T-helper 22 cell (primary cell): ENCODE measurements at places on chromosomes 1 and 21.

DNA sequence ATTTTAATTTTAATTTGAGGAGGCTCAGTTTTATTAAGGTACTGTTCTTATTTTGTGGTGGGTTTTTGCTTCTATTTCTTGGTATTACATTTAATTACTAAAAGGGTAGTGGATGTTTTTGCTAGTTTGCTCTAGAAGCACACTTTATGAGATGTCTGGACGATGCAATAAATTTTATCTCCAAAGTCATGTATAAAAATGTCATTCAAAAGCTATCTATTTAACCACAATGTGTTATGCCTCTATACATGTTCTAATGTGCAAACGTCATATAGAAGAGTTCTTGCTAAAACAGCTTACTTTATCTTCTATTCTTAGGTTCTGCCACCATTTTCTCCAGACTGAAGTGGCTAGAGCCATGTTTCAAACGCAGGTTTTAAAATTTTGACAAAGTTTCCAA lies 12.9 kb upstream of the MPC2 start:
- no peak for DNase-seq

DNA sequence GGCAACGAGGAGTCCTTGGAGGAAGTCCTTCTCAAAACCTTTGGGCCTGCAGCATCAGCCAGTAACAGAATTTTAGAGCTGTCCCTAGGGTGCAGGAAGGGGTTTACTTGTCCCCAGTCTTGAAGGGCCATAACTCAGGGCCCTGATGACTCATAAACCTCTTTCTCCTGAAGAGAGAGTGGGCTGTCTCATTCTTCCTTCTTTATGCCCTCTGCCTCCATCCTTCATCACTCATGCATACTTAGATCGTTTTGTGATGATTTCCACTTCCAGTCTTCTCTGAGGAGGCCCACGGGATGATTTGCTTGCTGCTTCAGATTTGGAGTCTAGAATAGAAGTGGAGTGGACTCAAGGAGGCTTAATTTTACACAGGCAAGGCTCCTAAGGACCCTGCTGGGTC lies 60.2 kb downstream of the NDUFS5 start:
- no peak for DNase-seq

- DNase-seq = no peak
Observed at GRCh38 chr1:225435957-225436392, 8.1 kb upstream of the LBR start.

DNA sequence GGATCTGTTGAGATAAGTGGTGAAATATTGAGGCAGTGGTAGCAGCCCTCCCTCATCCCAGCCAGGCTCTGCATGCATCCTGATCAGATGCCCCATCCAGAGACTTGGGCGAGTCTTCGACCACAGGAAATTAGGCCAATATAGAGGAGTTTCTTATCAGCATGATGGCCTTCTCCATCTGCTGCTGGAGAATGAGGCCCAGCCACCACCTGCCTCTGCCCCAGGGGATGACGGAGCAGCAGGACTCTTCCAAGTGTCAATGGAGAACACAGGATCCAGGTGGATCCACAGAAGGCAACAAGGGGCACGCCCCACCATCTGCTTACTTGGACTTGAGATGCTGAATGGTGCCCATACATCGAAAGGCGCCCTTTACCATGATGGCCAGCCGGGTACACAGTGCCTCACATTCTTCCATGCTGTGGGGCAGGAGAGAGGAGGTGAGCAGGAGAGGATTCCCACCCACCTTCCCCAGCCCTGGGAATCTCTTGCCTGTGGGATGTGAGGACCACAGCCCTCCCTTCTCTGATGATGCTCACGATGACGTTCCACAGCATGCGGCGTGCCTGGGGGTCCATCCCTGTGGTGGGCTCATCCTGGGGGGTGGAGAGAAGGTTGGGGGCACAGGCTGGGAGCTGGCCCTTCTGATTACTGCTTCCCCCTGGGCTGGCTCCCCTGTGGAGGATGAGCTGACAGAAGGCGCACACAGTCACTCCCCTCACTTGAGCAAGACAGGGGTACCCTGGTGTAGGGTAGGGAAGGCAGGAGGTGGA lies 91.5 kb upstream of the GCLM start:
- DNase-seq = no peak

DNA sequence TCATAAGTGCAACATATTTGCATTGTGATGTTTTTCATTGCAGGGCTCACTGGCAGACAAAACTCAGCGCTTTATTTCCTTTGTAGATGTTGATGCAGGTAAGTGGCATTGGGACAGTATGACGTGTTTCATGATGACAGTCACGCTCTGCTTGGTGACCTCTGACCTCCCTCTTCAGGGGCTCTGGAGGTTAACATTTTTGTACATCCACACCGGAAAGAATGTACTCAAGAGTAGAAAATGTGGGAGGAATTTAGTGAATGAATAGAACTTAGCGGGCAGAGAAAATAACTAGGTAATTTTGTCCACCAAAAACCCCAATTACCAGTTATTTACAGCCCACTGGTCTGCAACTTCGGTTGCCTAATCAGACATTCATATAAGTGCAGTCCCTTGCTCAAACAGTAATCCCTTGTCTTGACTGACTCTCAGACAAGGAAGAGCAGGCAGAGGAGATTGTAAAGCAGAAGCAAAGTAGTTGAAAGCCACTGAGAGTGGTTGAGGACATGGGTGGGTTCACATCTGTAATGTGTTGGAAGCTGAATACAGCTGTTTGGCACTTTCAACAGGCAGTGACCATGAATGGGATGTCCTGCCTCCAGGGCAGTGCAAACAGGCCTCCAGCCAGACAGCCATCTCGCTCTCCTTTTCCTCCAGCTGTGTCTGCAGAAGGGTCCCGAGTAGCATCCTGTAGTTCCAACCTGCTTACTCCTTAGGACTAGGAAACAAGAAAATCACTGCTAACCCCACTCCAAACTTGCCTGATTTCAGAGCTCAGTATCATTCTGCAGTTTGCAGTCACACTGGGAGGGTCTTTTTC lies 188.9 kb downstream of the NRIP1 start:
- DNase-seq = no peak

DNA sequence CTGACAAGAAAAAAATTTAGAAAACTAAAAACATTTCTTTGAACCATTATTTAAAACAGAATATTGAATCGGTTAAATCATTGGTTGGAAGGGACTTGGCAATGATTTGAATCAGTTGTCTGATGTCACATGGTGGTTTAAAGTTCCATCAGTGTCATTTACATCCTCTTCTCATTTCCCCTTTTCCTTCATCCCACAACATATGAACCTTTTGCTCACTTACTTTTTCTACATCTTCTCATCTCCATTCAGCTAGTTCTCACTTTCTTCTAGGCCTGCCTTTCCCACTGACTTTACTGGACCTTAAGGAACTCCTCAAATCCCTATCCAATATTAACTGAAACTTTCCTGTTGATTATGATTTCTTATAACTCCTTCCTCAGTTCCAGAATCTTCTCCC lies 58.5 kb downstream of the PHACTR4 start:
- DNase-seq = no peak

DNA sequence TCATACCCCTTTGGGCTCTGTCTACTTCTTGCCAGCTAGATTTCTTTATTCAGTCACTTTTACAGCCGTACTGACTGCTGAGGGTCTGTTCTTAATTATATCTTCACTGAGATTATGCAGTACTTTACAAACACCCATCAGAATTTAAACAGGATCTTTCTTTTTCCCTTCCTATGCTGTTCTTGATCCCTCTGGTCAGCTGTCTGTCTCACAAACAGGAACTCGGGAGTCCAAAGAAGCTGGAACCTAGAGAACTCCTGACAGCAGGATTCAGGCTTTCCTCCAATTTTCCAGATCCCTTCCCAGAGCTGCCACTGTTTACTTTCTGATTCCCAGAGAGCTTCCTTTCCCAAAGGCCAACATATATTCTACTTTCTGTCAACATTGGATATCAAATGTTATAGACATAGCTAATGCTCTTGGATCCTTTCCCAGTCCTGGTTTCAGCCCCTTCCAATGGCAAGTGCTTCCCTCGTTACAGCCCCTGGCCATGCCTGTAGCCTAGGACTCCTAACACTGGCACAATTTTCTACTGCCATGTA lies 59.5 kb downstream of the ATP2B4 start:
- DNase-seq = no peak

GRCh38 chr1:29420202-29420601 lies 183.9 kb downstream of the PTPRU start:
- DNase-seq = no peak

DNA sequence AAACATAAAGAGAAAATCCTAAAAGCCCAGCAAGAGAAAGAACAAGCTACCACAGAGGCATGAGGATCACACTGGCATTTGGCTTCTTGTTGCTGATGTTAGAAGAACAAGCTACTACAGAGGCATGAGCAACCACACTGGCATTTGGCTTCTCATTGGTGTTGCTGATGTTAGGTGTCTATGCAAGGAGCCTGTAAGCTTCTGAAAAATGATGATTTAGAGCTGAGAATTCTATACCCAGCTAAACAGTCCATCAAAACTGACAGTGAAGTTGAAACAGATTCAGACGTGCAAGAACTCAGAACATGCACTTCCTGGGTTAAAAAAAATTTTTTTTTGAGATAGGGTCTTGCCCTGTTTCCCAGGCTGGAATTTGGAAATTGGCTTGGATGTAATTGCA lies 37.8 kb upstream of the ADARB1 start:
- DNase-seq = no peak

GRCh38 chr1:192592981-192593708 lies 17.6 kb downstream of the RGS1 start:
- no peak for DNase-seq

DNA sequence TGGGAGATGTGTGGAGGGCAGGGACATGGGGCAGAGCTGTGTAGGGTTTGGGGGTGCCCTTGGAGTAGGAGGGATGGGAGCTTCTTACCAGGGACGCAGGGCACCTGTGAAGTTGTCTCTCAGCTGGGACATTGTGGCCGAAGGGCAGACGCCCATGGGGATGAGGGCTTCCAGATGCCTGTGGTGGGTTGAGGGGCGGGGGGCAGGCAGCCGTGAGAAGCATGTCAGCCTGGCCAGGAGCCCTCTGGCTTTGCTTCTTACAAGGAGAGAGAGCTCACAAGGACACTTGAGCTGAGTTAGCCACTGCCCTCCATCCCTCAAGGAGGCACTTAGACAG lies 8.5 kb downstream of the A3GALT2 start:
- no peak for DNase-seq

- DNase-seq = no peak
Observed at GRCh38 chr1:184044603-184045376, 6.7 kb upstream of the TSEN15 start.

DNA sequence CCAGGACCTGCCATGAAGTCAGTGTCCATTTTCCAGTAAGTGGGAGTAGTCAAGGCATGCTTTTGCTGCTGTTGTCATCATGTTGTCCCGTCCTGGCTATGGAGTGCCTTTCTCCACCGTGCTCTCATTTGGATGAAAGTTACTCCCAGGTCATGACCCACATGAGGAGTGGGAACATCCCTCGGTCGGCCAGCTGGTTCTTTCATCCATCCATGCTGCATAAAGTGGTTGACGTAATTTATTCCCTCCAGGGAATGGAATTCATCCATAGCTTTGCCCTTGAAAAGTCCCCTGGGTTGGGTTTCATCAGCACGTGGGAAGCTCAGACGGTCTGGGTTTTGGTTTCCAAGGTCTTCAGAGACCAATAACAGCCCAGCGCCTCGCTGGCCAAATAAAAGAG lies 11.6 kb downstream of the PLA2G2A start:
- DNase-seq = no peak

DNA sequence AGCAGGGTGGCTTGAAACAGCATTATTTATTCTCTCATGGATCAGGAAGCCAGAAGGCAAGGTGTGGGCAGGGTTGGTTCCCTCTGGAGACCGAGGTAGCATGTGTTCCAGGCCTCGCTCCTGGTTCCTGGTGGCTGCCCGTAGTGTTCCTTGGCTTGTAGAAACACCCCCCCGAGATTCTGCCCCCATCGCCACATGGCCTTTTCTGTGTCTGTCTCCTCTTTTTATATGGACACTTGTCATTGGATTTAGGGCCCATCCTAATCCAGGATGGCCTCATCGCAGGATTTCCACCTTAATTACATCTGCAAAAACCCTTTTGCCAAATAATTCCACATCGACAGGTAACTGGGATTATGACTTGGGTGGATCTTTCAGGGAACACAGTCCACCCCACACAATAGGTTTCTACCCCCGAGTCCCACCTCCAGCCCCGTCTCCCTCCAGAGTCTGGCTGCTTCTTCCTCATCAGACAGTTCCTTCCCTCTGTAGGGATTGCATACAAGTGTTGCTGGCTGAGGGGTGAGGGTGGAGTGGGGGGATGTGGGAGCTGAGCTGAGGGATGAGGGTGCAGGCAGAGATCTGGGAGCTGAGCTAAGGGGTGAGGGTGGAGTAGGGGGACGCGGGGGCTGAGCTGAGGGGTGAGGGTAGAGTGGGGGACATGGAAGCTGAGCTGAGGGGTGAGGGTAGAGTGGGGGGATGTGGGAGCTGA lies 12.3 kb upstream of the NPHP4 start:
- no peak for DNase-seq

DNA sequence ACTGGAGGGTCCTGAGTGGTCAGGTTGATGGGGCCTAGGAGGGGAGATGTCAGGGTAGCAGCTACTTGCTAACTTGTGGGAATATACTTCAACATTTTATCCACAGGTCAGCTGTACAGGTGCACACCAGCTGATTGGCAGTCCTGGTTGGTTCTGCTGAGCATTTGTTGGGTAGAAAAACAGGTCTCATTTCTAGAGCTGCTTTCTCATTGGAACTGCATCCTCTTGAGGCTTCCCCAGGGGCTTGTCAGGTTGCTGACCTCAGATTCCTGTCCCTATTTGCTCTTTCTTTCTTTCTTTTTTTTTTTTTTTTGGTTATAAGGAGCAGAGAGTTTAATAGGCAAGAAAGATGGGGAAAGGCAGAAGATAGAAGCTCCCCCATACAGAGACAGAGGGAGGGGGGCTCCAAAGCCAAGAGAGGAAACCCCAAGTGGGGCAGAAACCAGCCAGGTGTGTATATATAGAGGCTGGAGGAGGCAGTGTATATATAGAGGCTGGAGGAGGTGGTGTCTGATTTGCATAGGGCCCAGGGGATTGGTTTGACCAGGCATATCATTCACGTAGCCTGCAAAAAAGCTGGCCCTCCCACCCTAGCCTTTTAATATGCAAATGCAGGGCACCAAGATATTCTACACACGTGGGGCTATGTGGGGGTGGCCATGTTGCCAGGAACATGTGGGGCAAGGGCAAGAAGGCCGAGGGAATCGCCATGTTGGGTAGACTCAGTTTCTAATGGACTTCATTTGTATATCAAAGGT lies 57.3 kb upstream of the STUM start:
- no peak for DNase-seq

DNA sequence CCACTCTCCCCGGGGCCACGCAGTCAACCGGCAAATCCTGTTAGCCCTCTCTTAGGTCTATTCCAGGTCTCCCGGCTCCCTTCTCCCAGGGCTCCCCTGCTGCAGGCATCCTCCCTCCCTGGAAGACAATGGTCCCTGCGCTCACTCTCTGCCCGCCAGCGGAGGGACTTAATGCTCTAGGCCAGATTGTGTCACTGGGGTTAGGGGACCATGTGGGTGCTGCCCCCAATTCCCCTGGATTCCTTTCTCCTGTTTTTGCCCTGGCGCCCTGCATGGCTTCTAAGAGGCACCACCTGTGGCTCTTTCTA lies 8.2 kb downstream of the FAM131C start:
- no peak for DNase-seq
